ENCODE measurements at places on chromosomes 6 and 20. TPM values are rescaled to one million over a fixed set of nuclear protein-coding genes. Genes with fewer than 3 reads are reported as not detected.

The APOBEC2 gene
- 0.61 TPM for polyA plus RNA-seq

GRCh38 chr20:1146957-1147356 lies 28.6 kb downstream of the PSMF1 start:
- DNase-seq: no peak

GRCh38 chr6:116533233-116533957 lies 12.1 kb downstream of the TRAPPC3L start:
- no peak for DNase-seq

- DNase-seq: no peak
Measured at GRCh38 chr6:7681449-7681848, 44.5 kb upstream of the BMP6 start.

The CD83 gene
- 21.4 TPM for polyA plus RNA-seq

- no peak for DNase-seq
Measured at GRCh38 chr20:3224681-3225421, 14.1 kb downstream of the SLC4A11 start.

The DEF6 gene
- polyA plus RNA-seq: 7.0 TPM

The TTLL9 gene
- 1.9 TPM for polyA plus RNA-seq

- no peak for DNase-seq
Measured at GRCh38 chr20:21027569-21027968, 78.6 kb downstream of the LINC00237 start.

GRCh38 chr6:96522465-96523009 lies 931 bp downstream of the UFL1 start:
- DNase-seq: no peak

The SNX21 gene
- 17.3 TPM for polyA plus RNA-seq

DNA sequence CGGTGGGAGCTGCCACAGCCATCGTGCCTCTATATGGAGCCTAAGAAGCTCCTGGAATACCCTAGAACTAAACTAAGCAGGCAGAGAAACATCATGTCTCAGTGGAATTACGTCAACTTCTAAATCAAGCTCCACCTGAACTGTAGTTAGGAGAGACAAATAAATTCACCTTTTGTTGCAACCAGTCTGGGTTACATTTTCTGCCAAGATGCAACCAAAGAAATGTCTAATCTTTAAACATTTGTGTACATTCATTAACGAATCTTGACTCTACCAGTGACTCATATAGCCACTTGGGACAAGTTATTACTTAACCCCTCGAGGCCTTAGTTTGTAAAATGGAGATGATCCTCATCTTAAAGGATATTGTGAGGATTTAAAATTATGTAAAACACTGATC lies 8.9 kb downstream of the PTPRK start:
- DNase-seq: no peak

DNA sequence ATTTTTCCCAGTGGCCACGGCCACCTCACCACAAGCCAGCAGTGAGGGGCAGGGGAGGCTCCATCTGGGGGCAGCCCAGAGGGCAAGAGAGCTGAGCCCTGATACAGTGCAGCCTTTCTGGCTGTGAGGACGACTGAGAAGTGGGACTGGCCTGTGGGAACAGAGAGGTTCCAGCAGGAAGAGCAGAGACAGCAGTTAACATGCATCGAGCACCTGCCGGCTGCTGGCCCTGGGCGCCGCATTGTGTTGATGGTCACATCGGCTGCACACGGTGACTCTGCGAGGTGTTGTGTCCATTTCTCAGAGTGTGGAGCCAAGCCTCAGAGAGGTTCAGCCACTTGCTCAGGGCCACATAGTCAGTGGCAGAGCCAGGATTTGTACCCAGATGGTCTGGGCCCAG lies 9.8 kb downstream of the FOXS1 start:
- no peak for DNase-seq

GRCh38 chr6:51273228-51273961 lies 454.7 kb downstream of the TFAP2B start:
- DNase-seq: no peak

- no peak for DNase-seq
Measured at GRCh38 chr6:156111913-156112312, 656.3 kb upstream of the NOX3 start.
